IMR-90 (cell line): ENCODE measurements at places on chromosomes 7 and 10. TPM values are rescaled to one million over a fixed set of nuclear protein-coding genes. Genes with fewer than 3 reads are reported as not detected.

TBXAS1 gene
- polyA plus RNA-seq, result 10.0 and 10.8 TPM in 2 replicates

OR9A2 gene
- not detected in 2 replicates for polyA plus RNA-seq

LBX1 gene
- polyA plus RNA-seq, result not detected in 2 replicates

MYO3A gene
- polyA plus RNA-seq, result not detected in 2 replicates

NAT16 gene
- polyA plus RNA-seq, result 0.03 and 0.05 TPM in 2 replicates

CALML5 gene
- polyA plus RNA-seq, result not detected in 2 replicates

HOGA1 gene
- 0.41 and 0.42 TPM in 2 replicates for polyA plus RNA-seq

KAZALD1 gene
- polyA plus RNA-seq, result 18.6 and 18.7 TPM in 2 replicates

ZNF727 gene
- not detected in 2 replicates for polyA plus RNA-seq

PTPRN2 gene
- polyA plus RNA-seq, result 0.03 and 0.06 TPM in 2 replicates

AKR1C2 gene
- 0.99 and 1.0 TPM in 2 replicates for polyA plus RNA-seq

MKX gene
- polyA plus RNA-seq, result 0.10 and 0.11 TPM in 2 replicates

MAGI2 gene
- 2.3 and 2.5 TPM in 2 replicates for polyA plus RNA-seq

NEBL gene
- under 0.01 TPM in 1 of 2 replicates, not detected in the other for polyA plus RNA-seq
